HAP-1 (cell line): ENCODE measurements at places on chromosomes 4 and X.

GRCh38 chr4:29853833-29854232, 866.3 kb upstream of the PCDH7 start:
- no peak for DNase-seq

GRCh38 chrX:70336767-70337166, 46.9 kb downstream of the KIF4A start:
- DNase-seq, result no peak

GRCh38 chr4:147958057-147958456, 226.2 kb downstream of the ARHGAP10 start:
- DNase-seq, result no peak

GRCh38 chr4:9916346-9916745, 105.0 kb downstream of the SLC2A9 start:
- no peak for DNase-seq

GRCh38 chr4:109355835-109356234, 53.4 kb upstream of the COL25A1 start:
- DNase-seq, result no peak

DNA sequence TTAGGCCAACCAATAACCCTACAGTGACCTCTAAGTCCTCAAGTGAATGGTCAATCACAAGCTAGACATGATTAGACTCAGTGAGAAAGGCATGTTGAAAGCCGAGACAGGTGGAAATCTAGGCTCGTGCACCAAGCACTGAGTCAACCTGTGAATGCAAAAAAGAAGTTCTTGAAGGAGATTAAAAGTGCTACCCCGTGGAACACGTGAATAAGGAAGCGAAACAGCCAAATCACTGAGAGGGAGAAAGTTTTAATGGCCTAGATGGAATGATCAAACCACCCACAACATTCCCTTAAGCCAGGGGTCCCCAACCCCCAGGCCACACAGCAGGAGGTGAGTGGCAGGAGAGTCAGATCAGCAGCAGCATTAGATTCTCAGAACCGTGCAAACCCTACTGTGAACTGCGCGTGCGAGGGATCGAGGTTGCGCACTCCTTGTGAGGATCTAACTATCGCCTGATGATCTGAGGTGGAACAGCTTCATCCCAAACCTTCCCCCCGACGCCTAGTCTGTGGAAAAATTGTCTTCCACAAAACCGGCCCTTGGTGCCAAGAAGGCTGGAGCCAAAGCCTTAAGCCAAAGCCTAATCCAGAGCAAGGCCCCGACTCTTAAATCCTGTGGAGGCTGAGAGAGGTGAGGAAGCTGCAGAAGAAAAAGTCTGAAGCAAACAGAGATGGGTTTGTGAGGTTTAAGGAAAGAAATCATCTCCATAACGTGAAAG, 19.5 kb upstream of the PDE6B start:
- no peak for DNase-seq

DNA sequence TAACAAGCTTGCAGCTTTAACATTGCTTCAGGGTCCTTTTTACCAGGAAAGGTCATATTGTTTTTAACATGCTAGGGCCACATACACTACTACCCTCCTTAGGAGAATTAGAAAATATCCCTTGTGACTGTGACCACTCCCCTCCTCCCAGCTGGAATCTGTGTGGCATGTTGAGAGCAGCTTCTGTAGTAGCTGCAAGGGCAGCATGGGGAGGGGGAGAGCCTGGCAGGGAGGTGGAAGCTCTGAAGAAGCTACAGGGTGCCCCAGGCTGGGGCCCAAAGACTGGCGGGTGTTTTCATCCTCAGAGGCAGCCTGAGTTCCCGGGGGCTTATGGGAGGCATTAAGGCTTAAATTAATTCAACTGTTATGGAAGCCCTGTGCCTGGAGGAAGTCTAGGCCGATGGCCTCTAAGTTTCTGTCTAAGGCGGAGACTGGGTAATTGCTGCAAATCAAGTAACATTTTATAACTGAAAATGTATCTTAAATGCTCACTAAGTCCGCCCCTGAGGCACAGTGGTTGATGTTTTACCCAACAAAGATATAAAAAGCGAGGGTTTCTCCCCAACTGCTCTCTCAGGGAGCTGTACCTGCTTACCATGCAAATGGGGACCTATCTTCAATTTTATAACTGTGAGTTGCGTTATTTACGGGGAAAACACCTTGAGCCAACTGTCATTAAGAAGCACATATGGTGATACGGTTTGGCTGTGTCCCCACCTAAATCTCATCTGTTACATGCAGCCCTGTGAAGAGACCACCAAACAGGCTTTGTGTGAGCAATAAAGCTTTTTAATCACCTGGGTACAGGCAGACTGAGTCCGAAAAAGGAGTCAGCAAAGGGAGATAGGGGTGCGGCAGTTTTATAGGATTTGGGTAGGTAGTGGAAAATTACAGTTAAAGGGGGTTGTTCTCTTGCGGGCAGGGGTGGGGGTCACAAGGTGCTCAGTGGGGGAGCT, 37.4 kb upstream of the STS start:
- peak; percentile 16 for DNase-seq
